ENCODE measurements at places on chromosomes 4 and X.

DNA sequence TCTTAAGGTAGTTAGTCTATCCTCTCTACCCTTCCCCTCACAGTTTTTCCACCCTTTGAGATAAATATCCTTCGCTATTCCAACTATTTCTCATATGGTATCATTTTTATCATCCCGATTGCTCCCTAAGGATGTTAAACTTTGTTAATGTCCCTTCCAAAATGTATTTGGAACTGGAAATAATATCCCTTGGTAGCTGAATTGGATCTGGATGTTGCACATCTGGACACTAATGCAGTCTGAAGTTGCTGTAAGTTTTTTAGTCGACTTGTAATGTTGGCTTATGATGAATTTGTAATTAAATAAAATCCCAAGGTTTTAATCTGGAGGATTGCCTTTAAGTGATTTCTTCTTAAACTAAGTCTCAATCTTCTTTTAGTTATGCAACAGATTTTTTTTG, 22.5 kb downstream of the XIAP start:
- no peak for DNase-seq

GRCh38 chr4:27666943-27667342, 806.3 kb downstream of the STIM2 start:
- no peak for DNase-seq

GRCh38 chrX:84475596-84475995, 26.7 kb downstream of the HDX start:
- DNase-seq, result no peak

DNA sequence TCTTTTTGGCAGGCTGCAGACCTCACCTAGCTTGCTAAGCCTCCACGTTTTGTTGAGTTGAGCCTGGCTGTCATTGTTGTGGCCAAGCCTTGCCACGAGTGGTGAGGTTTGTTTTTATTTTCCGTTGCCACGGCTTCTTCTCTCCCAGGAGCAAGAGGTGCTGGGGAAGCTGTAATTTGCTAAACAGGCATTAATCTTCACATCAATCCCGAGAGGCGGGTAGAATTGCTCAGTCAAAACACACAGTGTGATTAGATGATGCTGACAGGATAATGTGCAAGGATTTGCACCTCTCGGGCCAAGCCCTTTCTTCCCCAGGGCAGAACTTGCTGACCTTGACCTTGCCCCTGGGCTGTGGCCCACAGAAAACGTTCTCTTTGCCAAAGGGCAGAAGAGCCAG, 72.2 kb upstream of the ATP6AP2 start:
- no peak for DNase-seq

DNA sequence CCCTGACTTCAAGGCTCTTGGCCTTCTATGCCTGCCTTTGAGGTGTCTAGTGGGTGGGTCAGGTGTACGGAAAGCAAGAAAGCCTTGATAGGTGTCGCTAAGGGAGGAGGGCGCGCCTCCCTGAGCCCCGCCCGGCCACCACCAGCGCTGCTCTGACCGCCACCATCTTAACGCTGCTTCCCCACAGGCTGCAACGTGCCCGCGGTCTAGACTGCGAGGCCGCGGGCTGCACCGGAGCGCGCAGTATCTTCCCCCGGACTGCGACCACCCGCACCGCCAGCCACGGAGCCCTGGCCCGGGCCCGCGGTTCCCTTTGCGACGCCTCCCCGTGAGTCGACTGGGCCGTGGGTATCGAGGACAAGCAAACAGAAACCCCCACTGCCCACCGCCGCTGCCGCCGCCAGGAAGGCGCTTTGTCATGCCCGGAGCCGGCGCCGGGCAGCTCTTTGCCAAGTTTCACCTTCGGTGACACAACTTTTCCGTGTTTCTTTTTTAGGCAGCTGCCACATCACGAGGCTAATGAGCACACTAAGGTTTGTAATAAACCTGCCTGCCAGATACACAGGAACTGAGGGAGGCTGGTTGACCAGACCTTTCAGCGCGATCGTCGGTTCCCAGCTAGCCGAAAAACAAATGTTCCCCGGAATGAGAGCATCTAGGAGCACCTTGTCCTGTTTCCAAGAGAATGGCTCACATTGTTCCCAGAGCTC, 335.8 kb upstream of the F9 start:
- peak; percentile 55 for DNase-seq

DNA sequence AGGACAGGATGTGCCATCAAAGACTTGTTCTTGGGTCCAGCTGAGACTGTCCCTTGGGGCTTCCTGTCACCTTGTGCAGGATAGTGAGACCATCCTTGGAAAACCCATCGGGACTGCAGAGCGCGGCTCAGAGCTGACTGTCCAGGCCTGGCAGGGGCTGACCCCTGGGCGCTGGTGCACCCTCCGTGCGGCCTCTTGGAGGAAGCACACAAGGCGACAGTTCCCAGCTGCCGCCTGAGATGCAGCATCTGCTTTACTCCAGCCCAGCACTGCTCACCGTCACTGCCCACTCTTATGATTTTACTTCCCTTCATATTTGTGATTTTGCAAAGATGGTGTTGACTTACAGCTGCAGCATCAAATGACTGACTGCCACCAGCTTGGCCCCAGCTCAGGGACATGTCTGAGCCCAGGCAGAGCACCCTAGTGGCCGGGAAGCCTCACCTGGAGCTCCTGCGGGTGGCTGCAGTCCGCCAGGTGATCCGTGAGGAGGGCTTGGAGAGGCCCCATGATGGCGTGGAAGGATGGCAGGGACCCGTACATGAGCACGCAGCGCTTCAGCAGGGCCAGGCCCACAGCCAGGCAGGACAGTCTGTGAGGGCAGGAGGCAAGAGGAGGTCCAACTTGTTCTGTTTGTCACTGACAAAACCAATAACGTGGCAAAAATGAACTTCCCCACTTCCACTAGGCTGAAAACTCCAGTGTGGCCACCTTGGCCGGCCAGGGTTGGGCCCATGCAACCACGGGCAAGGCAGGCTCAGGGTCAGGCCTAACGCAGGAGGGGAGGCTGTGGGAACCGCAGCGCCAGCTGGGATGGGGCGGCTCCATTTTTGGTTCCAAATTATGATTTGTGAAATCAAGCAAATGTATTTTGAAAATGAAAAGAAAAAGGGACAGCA, 21.8 kb downstream of the NOP14 start:
- DNase-seq, result no peak

All from ecto neural progenitor cell (in vitro differentiated cells).